Endothelial cell (in vitro differentiated cells): ENCODE measurements at places on chromosomes 7 and 10. TPM values are rescaled to one million over a fixed set of nuclear protein-coding genes. Genes with fewer than 3 reads are reported as not detected.

- DNase-seq = no peak
- no peak overlapping the region for H3K4me3 ChIP-seq
- peaks cover 5% of the 10 kb centered on the region for H3K27me3 ChIP-seq
- no peaks in the 10 kb centered on the region for H3K36me3 ChIP-seq
Observed at GRCh38 chr10:77084431-77085144, 553.0 kb downstream of the KCNMA1 start.

GRCh38 chr10:98446661-98447221, at the start of gene HPS1:
TSS of gene HPS1 (minus strand) at chr10:98446935. CDS start at chr10:98443240, 3,695 bp downstream.
- peak within 1 kb of the TSS; percentile 65 for H3K27ac ChIP-seq
- peak; percentile 66 for DNase-seq
- peak within 1 kb of the TSS; percentile 89 for H3K4me3 ChIP-seq
- peaks cover 7% of the 10 kb centered on the region for H3K27me3 ChIP-seq
- peaks cover 19% of the 10 kb centered on the region for H3K36me3 ChIP-seq
- peaks cover 5% of the 10 kb centered on the region for H3K4me1 ChIP-seq

- DNase-seq = no peak
- H3K4me3 ChIP-seq = peak overlapping the region; percentile 17
- peaks cover 16% of the 10 kb centered on the region for H3K27me3 ChIP-seq
- peaks cover 87% of the 10 kb centered on the region for H3K4me1 ChIP-seq
Observed at GRCh38 chr10:80414142-80414895, 6.0 kb downstream of the PRXL2A start.

DNA sequence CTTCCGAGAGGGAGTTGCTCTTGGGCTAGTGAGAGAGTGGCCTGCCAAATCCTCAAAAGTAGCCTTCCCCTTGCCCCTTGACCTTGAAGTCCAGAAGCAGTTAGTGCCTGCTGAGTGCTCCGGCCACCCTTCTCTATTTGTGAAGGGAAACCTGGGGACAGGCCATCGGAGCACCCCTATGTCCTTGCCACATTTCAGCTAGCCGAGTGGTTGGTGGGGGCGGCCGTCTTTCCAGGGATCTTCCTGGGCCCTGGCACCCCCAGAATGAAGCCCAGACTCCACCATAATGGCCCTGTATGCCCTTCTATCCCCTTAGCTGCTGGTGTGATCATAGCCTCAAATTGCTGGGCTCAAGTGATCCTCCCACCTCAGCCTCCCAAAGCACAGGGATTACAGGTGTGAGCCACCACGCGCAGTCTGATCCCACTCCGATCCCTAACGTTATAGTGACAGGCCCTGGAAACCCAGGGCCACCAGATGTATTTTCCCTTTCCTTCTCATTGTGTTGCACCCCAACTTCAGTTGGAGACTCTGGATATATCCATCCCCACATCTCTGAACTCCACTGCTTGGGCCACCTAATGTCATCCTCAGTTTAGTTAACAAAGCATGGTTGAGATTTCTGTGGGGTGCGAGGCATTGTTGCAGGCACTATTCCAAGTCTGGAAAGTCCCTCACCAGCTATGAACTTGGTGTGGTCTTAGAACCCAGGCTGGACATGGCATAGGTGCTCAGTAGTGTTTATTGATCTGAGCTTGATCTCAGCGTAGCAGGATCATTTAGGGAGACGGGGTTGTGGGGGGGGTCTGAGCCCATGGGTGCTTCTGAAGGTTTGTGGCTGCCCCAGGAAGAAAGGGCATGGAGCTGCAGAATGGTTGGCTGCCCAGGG, 1.6 kb downstream of the TSPAN14 start:
- H3K36me3 ChIP-seq = peaks cover 6% of the 10 kb centered on the region
- H3K4me3 ChIP-seq = peak overlapping the region; percentile 99
- peaks cover 49% of the 10 kb centered on the region for H3K4me1 ChIP-seq
- H3K27me3 ChIP-seq = peaks cover 23% of the 10 kb centered on the region

- peaks cover 22% of the 10 kb centered on the region for H3K4me1 ChIP-seq
- peaks cover 2% of the 10 kb centered on the region for H3K27me3 ChIP-seq
- H3K36me3 ChIP-seq = no peaks in the 10 kb centered on the region
Observed at GRCh38 chr7:74584160-74584954, 73.2 kb upstream of the GTF2I start.

DNA sequence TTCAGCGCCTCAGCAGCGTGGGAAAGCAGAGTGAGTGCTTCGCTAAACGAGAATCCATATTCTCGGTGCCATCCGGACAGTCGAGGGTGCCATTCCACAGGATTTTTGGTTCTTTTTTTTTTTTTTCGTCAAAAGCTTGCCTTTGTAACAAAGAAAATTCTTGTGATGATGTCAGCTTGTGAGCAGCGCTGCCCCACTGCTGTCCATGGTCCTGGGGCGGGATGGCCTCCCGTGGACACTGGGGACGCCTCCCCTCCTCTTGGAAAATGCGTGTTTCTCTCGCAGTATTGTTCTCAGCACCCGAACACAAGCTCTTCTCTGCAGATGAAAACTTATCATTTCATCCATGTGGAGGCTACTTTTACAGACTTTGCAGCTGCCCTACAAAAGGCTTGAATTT, 477.4 kb downstream of the TCERG1L start:
- no peak overlapping the region for H3K4me3 ChIP-seq
- H3K27ac ChIP-seq = no peak overlapping the region
- H3K4me1 ChIP-seq = no peaks in the 10 kb centered on the region
- H3K27me3 ChIP-seq = peaks cover 16% of the 10 kb centered on the region

DNA sequence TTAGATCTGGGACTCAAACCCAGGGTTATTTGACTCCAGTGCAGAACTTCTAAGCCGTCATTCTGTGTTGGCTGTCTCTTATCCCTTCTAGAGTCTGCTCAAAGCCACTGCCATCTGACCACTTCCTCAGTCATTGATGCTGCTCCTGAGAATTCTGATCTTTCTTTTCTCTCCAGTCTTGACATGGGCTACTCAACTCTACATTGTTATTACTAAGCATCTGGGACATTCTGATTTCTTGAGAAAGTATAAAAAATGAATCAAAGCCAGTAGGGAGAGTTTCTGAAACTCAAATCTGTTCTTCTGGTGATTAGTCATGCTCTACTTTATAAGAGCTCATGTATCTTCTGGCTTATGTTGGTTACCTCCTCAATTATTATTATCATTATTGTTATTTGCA, 48.7 kb downstream of the ANK3 start:
- no peak overlapping the region for H3K27ac ChIP-seq
- peaks cover 4% of the 10 kb centered on the region for H3K27me3 ChIP-seq
- no peak for DNase-seq
- H3K36me3 ChIP-seq = no peaks in the 10 kb centered on the region
- peaks cover 2% of the 10 kb centered on the region for H3K4me1 ChIP-seq

GRCh38 chr10:112631501-112632400, 184.7 kb downstream of the VTI1A start:
- peaks cover 7% of the 10 kb centered on the region for H3K4me1 ChIP-seq
- no peaks in the 10 kb centered on the region for H3K27me3 ChIP-seq
- H3K27ac ChIP-seq = no peak overlapping the region
- H3K36me3 ChIP-seq = no peaks in the 10 kb centered on the region

GRCh38 chr7:5143935-5144903, 45.8 kb upstream of the WIPI2 start:
- DNase-seq = no peak
- no peaks in the 10 kb centered on the region for H3K36me3 ChIP-seq
- H3K27me3 ChIP-seq = peaks cover 2% of the 10 kb centered on the region

- H3K36me3 ChIP-seq = peaks cover 19% of the 10 kb centered on the region
- H3K27me3 ChIP-seq = peaks cover 21% of the 10 kb centered on the region
- peak overlapping the region; percentile 45 for H3K27ac ChIP-seq
- H3K4me1 ChIP-seq = peaks cover 12% of the 10 kb centered on the region
- no peak overlapping the region for H3K4me3 ChIP-seq
- DNase-seq = no peak
Observed at GRCh38 chr7:729140-730000, 2.3 kb upstream of the PRKAR1B start.

DNA sequence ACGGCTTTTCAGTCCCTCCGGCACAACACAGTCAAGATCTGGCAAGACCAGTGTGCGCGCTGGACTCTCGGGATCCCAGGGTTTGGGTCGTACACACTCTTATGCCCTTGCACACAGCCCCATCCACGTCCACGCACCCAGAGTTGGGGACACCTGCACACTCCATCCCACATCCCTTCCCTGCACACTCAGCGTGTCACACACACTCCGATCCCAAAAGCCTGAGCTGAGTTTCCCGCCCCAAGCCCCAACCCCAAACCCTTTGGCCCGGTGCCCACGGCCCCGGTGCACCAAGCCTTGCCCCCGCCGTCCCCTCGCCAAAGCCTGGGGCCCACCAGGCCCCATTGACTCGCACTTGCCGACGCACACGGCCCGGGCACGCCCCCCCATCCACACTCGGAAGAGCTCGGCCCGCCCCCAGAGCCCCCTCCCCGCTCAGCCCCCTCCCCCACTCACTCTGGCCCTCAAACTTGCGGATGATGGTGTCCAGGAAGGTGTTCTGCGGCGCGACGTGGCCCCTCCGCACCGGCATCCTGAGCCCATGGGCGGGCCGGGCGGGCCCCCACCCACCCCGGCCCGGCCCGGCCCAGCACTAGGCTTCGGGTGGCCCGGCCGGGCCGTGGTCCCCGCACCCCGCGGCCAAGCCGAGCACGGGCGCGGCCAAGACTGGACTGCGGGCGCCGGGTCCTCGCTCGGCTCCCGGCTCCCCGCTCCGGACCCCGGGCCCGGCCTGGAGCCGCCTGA, 567 bp downstream of the KCNH2 start:
- H3K27ac ChIP-seq = no peak overlapping the region
- peaks cover 8% of the 10 kb centered on the region for H3K36me3 ChIP-seq
- DNase-seq = no peak
- peaks cover 35% of the 10 kb centered on the region for H3K27me3 ChIP-seq
- H3K4me1 ChIP-seq = peaks cover 13% of the 10 kb centered on the region
- peak overlapping the region; percentile 88 for H3K4me3 ChIP-seq

- H3K4me1 ChIP-seq = peaks cover 8% of the 10 kb centered on the region
- H3K4me3 ChIP-seq = no peak overlapping the region
- no peak for DNase-seq
- H3K27ac ChIP-seq = no peak overlapping the region
- no peaks in the 10 kb centered on the region for H3K27me3 ChIP-seq
Observed at GRCh38 chr10:50397312-50398140, 146.2 kb upstream of the ASAH2 start.

DNA sequence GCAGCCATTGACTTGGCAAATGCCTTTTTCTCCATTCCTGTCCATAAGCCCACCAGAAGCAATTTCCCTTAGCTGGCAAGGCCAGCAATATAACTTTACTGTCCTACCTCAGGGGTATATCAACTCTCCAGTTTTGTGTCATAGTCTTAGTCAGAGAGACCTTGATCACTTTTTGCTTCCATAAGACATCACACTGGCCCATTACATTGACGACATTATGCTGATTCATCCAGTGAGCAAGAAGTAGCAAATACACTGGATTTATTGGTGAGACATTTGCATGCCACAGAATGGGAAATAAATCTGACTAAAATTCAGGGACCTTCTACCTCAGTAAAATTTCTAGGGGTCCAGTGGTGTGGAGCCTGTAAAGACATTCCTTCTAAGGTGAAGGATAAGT, 649.7 kb upstream of the ANKRD30A start:
- H3K4me3 ChIP-seq = no peak overlapping the region
- no peaks in the 10 kb centered on the region for H3K4me1 ChIP-seq
- H3K36me3 ChIP-seq = no peaks in the 10 kb centered on the region
- DNase-seq = no peak
- no peaks in the 10 kb centered on the region for H3K27me3 ChIP-seq

GRCh38 chr10:18455086-18455884, 196.1 kb downstream of the NSUN6 start:
- no peaks in the 10 kb centered on the region for H3K27me3 ChIP-seq
- no peaks in the 10 kb centered on the region for H3K36me3 ChIP-seq
- no peak overlapping the region for H3K4me3 ChIP-seq
- no peak for DNase-seq
- H3K27ac ChIP-seq = no peak overlapping the region

DNA sequence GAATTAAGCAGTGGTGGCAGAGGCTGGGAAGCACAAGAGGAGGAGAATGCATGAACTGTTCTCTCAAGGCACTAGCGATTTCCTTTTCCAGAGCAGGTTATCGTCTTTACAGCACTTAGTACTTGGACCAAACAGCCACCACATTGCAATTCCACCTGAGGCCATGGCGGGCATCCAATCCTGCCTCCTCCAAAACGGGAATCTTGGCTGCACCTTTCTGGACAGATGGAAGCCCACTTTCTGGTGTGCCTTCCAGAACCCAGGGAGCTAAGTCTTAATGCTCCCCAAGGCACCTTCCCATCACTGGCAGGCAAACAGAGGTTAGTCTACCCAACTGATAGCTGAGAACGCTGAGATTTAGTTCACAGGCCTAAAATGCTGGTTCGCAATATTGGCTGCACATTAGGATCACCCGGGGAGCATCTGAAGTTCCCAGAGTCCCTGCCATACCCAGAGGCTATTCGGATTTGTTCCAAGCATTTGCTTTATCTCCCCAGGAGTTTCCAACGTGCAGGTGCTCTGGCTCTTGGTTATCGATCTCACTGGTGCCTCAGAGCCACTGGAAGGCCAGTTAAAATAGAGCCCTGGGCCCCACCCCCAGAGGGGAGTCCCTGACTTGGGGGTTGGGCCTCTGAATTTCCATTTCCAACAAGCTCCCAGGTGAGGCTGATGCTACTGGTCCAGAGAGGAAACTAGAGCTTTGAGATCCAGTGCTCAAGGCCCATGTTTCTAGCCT, 62.2 kb downstream of the KCNMA1 start:
- peaks cover 6% of the 10 kb centered on the region for H3K27me3 ChIP-seq
- H3K27ac ChIP-seq = no peak overlapping the region
- H3K4me3 ChIP-seq = no peak overlapping the region
- peaks cover 10% of the 10 kb centered on the region for H3K4me1 ChIP-seq

DNA sequence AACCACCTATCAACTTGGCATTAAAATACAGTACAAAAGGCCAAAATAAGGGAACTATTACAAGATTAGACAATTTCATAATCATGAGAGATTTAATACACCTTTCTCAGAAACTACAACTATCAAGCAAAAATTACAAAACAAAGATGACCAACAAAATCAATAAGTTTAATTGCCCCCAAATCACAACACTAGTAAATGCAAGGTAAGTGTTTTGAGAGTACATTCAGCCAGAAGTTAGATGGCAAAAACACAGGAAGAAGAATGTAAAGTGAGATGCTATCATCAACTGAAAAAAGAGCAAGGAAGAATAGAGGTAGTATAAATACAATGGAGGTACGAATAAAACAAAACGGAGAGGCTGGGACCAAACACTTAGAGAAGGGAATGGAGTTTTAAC, 3.2 kb downstream of the PNPLA8 start:
- peaks cover 9% of the 10 kb centered on the region for H3K36me3 ChIP-seq
- H3K4me3 ChIP-seq = peak overlapping the region; percentile 59
- H3K27ac ChIP-seq = peak overlapping the region; percentile 83
- H3K4me1 ChIP-seq = peaks cover 30% of the 10 kb centered on the region

DNA sequence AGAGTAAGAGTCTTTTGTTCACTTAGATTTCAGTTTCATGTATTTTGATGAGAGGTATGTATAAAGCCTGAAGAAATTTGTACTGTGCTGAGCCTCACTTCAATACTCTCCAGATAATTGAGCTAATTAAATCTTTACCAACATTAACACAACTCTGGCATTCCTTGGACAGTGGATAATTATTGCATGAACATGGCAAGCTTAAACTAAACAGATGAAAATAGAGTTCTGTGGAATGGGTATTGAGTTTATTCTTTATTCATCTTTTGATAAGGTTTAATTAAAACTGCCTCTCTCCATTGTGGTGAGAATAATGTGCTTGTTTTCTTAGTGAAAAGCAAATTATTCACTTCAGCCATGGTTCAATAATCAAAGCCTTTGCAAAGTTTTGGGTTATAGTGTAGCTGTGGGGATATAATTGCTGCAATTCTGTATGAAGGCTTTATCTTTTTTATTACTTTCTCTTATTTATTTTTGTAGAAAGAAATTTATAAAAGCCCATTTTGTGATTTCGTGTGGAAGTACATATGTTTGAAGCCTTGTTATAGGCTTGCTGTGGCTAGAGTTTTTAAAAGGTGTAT, 126.4 kb upstream of the FZD1 start:
- peaks cover 2% of the 10 kb centered on the region for H3K27me3 ChIP-seq
- no peak overlapping the region for H3K4me3 ChIP-seq
- H3K4me1 ChIP-seq = peaks cover 6% of the 10 kb centered on the region

The SLC13A1 gene
- total RNA-seq = not detected

The EPO gene
- 0.33 TPM for total RNA-seq

The CDHR1 gene
- total RNA-seq = 1.3 TPM

The EVX1 gene
- total RNA-seq = 0.51 TPM

The FAS gene
- total RNA-seq = 23.0 TPM

The PAPOLB gene
- 0.10 TPM for total RNA-seq
